NCI-H524 (cell line): ENCODE measurements at places on chromosomes 5 and 9.
A peak's percentile ranks its signal among the peaks of the same experiment; 100 is the strongest.

DNA sequence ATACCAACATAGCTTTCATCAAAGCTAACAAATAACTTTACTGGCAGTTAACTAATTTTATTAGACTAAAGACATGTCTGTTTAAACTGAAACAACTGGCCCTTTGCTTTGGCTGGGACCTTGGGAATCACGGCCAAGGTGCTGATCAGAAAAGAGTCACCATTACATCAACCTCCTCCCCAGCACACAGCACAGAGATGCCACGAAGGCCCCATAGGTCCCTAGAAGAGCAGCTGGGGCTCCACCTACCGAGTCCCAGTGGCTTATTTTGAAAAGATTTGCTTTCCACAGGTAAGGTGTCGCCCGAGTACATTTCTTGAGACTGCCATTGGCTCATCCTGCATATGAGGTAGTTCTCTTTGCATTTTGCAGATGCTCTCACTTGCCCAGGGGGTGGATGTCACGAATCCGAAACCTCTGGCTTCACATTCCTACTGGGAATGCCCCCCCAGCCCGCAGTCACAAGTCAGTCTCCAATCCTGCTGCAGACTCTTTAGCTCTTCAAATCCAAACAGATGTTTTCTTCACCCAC is 18.8 kb upstream of the HSD17B3 start:
- no peak for DNase-seq

- DNase-seq = peak; percentile 63
Measured at GRCh38 chr9:124420991-124421543, 5.8 kb upstream of the PSMB7 start.

- DNase-seq = peak; percentile 25
Measured at GRCh38 chr5:154086146-154086545, 47.4 kb downstream of the MFAP3 start.

- DNase-seq = no peak
Measured at GRCh38 chr5:139082813-139083498, 115.2 kb downstream of the SIL1 start.

GRCh38 chr5:69367697-69368279 is 1.5 kb downstream of the AK6 start:
- DNase-seq = no peak

DNA sequence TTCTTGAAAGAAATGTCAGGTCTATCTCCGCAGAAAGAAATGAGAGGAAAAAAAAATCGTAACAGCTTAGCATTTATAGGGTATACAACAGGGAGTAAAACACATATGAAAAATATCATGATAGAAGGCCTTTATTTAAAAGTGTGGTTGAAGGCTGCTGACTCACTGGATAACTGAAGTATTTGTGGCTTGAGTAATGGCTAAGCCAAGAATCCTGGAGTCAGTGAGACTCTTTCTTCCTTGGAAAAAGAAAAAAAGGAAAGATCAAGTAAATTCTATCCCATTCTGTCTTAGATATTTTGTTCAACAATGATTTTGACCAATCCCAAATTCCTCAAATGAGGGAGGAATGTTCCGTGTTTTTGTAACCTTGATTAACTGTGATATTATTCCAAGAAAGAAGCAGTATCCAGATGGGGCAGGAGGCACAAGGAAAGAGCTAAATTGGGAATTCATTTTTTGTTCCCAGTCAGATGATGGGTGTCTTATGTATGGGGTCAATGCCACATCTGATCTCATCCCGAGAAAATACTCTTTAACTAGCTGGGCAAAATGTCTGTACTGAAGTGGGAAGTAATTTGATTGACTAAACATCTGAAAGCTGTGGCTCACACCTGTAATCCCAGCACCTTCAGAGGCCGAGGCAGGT is 64.3 kb upstream of the MYO10 start:
- DNase-seq = no peak
